ENCODE measurements at places on chromosomes 13 and 19.
A peak's percentile ranks its signal among the peaks of the same experiment; 100 is the strongest.

GRCh38 chr19:44643605-44644401, at the start of gene PVR:
Gene PVR, plus strand, starts transcription at chr19:44643910. Its CDS starts 187 bp downstream, at chr19:44644097.
- DNase-seq: peak; percentile 21

DNA sequence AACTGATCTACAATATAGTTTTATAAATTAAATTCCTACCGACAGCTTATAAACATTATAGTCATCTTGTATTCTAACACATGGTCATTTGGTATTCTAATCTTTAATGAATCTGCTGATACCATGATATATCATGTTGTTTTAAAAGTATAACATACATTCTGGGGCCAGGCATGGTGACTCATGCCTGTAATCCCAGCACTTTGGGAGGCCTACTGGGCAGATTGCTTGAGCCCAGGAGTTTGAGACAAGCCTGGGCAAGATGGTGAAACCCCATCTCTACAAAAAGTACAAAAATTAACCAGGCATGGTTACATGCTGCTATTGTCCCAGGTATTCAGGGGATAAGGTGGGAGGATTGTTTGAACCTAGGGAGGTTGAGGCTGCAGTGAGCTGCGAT, 3.1 kb downstream of the ZNF383 start:
- no peak for DNase-seq

DNA sequence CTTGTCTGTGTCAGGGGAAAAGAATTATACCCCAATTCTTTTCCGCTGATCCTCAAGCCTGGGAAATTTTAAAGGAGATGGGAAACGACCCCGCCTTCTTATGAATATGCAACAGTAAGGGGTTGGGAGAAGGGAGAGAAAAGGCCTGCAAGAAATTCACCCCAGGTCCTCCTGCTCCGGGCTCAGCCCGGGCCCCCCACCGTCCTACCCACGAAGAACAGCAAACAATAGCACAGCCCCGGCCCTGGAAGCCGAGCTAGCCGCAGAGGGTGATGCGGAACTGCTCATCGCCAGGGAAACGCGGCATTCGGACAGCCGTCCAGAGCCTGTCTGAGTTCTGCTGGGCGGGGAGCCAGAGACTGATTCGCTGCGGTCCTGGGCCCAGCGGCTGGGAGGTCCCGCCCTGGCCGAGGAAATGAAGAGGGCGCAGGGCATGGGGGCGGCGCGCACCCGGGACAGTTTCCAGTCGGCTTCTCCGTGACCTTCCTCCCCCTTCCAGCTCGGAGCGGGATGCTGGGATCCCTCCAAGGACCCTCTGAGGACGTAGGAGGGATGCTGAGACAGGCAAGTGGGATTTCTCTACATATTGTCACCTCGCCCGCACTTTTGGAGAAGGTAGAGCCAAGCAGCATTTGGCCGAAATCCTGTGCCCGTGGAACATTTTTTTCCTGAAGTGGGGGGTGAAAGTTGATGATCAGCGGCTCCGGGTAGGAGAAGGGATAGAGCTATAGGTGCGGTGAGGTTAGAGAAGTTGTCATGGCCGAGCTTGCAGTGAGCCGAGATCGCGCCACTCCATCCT, 82.3 kb upstream of the C1QTNF9B start:
- no peak for DNase-seq

GRCh38 chr19:18379803-18380747, 5.9 kb upstream of the GDF15 start:
- no peak for DNase-seq

DNA sequence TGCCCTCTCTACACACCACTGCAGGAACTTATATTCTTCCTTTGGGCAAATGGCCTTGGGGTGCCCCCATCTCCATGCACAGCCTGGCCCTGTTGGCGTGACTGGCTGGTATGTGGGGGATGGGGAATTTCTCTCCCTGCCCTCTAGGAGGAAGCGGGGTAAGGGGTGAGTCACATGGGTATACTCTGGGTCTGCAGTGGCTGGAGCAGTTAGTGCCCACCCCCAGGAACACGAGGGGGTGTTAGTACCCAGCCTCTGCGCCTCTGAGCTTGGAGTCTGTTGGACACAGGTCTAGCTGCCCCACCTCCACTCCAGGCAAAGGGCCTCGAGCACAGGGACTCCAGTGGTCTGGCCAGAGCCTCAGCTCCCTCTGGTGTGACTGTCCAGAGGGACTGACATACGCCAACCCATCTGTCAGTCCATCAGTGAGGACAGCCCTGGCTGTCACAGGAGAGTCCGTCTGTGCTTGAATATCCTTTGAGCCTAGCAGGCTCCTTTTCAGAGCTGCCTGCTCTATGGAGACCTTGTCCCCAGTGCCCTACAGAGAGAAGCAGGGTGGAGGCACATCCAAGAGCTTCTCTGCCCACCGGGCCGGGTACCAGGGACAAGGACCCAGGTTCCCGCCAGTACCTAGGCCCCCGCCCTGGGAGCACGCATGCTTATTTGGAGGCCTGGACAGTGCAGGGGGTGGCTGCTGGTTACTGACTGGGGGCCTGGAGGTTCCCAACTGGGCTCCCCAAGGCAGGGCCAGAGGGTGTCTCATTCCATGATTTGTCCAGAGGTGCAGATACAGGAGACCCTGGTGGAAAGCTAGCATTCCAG, 66.6 kb downstream of the CHST8 start:
- no peak for DNase-seq

- DNase-seq: no peak
Observed at GRCh38 chr13:50123002-50123401, 107.8 kb downstream of the KCNRG start.

- DNase-seq: no peak
Observed at GRCh38 chr19:51751655-51752054, at the start of gene FPR1. Gene FPR1, minus strand, starts transcription at chr19:51751878. Its CDS starts 4,884 bp downstream, at chr19:51746994.

GRCh38 chr13:74273581-74273980, 139.4 kb upstream of the KLF12 start:
- DNase-seq: no peak

DNA sequence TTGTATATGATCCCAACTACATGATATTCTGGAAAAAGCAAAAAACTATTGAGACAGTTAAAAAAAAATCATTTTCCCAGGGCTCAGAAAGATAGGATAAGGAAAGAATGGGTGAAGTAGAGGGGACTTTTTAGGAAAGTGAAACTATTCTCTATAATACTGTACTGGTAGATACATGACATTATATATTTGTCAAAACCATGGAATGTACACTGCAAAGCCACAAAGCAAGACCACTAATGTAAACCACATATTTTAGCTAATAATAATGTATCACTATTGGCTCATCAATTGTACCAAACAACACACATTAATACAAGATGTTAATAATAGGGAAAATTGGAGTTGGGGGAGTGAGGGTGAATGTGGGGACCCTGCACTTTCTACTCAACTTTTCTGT, 182.6 kb downstream of the EFNB2 start:
- DNase-seq: no peak

DNA sequence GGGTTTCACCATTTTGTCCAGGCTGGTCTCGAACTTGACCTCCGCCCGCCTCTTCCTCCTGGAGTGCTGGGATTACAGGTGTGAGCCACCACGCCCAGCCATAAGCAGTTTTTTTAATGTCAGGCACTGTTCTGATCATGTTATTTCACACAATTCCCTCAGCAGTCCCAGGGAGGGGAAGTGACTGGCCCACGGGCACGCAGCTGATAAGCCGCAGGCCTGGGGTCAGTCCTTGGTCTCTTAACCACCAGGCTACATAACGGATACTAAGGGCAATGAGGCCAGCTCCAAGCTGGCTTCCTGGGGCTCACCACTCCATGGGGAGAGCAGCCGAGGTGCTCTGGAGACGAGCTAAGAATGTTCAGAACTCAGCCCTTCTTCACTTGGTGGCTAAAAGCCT, 13.5 kb downstream of the BRSK1 start:
- DNase-seq: no peak

DNA sequence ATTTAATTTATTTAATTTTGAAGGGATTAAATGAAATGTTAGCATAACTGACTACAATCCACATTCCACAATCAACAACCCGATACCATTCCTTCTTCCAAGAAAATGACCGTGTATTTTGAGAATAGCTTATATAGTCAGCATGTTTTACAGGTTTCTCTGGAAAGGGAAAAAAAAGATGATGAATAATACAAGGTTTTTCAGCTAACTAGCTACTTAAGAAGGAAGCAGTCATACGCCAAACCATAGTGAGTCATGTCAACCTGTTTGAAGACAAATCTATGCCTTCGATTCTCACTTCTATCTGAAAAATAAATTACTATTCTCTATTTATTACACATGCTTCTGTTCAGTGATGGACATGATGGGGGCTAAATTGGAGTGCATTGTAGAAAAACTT, 258.6 kb downstream of the EFNB2 start:
- no peak for DNase-seq

DNA sequence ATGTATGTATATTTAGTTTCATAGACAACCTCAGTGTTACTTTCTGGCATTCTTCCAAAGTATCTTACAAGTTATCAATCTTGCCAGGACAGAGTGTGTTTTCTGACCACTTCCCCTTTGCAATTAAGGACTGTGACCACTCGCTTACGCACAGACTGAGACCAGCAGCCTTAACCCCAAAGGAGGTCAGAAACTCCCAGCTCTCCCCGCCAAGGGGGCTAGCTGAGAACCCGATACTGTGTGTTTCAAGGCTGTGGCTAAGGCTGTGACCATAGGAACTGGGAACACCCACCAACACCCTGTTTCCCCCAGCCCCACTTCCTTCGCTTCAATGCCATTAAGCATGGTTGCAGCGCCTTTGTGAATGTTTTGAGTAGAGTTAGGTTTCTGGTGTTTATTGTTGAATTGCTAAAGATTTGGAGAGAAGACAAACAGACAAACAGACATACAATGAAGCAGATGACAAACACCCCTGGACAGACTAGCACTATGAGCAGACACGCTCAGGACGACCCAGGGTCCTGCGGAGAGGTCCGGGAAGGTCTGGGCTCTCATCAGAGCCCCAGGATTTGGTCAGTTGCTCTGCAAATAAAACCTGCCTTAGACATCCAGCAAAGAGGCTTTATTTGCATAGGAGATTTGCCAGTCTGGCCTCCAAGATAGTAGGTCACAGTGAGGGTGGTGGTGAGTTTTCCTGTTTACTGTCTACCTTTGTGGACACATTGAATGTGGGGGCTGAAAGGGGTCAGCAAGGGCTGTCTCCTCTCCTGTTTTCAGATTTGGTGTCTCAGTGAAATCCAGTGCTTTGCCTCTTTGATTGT, 25.0 kb upstream of the TNFSF11 start:
- DNase-seq: no peak

GRCh38 chr19:45296355-45296754, 26.3 kb downstream of the CKM start:
- no peak for DNase-seq

DNA sequence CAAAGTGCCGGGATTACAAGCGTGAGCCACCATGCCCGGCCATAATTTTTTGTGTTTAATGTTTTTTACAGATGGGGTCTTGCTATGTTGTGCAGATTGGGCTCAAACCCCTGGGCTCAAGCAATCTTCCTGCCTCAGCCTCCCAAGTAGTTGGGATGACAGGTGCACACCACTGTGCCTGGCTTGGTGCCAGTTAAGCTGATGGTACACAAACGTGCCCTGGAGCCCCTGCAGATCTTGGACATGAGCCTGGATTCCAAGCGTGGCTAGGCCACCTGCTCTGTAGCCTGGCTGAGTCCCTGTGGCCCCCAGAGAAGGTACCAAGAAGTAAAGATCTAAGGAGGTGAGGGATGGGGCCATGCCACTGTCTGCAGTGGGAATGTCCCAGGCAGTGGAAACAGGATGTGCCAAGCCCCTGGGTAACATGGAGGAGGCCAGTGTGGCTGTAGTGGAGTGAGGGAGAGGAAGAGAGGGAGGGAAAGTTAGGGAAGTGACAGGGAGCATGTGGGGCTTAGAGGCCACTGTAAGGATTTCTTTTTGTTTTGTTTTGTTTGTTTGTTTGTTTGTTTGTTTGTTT, 7.0 kb downstream of the PRODH2 start:
- no peak for DNase-seq

DNA sequence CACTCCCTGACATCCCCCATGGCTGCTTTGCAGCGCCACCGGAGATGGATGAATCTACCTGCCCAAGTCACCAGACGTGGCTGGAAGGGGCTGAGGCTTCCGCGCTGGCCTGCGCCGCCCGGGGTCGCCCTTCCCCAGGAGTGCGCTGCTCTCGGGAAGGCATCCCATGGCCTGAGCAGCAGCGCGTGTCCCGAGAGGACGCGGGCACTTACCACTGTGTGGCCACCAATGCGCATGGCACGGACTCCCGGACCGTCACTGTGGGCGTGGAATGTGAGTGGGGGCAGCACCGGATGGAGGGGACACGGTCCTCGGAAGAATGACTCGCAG, 4.6 kb downstream of the ICAM5 start:
- no peak for DNase-seq

GRCh38 chr13:41708713-41709112, 251.4 kb downstream of the RGCC start:
- no peak for DNase-seq

DNA sequence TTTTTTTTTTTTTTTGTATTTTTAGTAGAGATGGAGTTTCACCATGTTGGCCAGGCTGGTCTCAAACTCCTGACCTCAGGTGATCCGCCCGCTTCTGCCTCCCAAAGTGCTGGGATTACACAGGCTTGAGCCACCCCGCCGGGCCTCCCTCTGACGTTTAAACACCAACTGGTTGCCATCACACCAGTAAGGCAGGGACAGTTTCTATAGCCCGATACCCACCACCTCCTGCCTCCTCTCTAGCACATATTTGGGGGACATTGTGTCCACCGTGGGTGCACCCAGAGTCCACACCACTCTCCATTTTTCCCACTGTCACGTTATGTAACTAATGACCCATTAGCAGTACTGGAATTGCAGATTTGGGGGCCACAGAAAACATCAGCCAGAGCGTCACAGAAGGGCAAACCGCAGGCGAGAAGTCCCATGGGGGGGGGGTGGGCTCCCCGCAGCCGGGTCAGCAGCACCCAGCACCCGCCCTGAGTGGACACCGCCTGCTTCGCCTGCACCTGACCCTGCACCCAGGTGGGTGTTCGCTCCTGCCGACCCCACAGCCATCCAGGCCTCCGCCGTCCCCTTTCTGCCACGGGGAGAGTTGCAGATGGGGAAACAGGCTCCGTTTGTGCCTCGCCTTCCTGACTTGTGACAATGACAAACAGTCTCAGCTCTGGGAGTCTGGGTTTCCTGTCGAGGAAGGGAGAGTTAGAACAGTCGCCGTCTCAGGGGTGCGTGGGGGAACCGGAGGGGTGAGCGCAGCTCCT, 3.6 kb downstream of the ONECUT3 start:
- no peak for DNase-seq

DNA sequence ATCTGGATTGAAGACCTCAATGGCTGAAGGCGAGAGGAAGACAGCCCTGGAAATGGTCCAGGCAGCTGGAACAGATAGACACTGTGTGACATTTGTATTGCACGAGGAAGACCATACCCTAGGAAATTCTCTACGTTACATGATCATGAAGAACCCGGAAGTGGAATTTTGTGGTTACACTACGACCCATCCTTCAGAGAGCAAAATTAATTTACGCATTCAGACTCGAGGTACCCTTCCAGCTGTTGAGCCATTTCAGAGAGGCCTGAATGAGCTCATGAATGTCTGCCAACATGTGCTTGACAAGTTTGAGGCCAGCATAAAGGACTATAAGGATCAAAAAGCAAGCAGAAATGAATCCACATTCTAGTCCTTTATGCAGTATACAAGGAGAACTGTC, 1.2 kb downstream of the POLR1D start:
- no peak for DNase-seq

Data from activated CD4-positive, alpha-beta T cell treated with anti-CD3 and anti-CD28 coated beads for 1 hour (primary cell).